HL-60 (cell line): ENCODE measurements at places on chromosomes 1 and 21.

GRCh38 chr1:4972761-4973320 lies 318.4 kb downstream of the AJAP1 start:
- DNase-seq, result no peak

DNA sequence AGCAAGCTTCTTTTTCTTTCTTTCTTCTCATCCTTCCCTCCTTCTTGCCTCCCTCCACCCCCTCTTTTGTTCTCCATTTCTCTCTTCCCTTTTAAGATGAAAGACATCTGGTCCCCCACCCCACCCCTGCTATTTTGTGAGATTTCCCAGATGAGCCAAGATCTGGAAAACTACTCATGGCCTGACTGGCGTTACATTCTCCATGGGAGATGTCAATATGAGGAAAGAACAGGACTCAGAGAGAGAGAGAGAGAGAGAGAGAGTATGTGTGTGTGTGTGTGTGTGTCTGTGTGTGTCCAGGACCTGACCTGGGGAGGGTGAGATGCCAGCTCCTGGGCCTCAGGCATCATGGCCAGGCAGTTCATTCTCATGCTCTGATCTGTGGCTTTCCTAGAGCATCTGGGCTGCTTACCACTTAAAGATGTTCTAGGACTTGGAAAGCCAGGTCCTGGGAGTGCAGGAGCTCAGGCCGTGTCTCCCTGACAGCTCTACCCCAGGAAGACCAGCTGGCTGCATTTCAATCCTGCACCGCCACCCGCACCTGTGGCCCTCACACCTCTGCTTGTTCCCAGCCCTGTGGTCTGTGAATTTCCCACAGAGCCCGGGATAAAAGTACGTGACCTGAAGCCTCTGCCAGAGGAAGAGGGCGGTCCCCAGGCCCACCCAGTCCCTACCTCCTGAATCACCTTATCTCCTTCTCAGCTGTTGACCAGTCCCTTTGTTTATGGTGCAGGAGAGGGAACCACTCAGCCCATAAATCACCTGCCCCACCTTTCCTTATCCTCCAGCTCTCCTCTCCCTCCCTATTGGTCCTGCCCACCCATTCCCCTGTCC lies 3.2 kb upstream of the BEST4 start:
- no peak for DNase-seq

DNA sequence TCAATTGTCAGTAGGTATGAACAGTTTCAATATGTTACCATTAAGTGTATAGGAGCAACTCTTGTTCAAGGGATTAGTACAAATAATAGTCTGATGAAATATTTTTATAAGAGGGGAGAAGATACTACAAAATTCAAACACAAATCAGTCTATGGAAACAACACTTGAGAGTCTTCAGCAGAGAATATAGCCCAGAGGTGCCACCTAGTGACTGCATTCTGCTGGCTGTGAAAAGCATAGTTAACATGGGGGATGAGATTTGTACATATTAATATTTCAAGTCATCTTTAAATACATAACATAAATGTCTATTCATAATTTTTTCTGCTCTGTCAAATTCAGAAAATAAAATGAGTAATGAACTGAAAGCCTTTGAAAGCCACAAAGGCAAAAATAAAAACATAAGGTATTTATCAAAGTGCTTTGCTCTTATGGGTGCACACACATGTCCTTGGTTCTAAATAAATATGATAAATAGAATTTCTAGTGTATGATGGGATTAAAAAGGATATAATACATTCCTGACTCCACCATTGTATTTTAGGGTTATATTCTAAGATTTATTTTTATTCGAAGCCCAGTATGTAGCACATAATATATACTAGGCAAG lies 440.9 kb upstream of the ZRANB2 start:
- no peak for DNase-seq

GRCh38 chr1:195608883-195609282 lies 999.4 kb downstream of the KCNT2 start:
- DNase-seq, result no peak

DNA sequence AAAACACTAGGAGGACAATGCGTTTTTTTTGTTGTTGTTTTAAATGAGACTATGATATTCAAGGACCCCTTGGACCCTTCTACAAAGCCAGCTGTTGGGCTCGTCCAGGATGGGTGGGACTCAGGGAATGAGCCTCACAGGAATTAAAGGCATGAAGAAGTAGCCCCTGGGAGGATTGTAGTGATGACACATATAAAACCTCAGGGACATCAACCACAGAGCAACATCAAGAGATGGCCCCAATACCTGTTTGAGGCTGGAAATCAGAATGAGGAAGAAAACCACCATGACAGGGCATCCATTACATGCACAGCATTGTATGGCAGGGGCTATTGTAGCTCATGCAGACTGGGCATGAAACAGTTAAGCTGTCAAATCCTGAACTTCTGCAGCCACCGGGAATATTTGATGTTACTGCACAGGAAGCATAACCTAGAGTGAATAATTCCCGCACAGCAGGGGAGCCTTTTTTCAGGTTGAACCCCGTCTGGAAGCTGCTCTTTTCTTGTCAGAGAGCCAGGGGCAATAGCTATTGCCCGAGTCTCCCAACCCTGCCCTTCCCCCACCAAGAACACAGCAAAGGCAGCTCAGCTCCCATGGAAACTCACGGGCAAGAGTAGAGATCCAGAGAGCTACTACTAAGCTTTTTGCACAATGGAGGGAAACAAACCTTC lies 140.2 kb upstream of the FGGY start:
- no peak for DNase-seq

- no peak for DNase-seq
These were observed 10.2 kb downstream of the CYP4B1 start for GRCh38 chr1:46809071-46809470.

- DNase-seq, result no peak
These were observed 1637.4 kb upstream of the PRMT6 start for GRCh38 chr1:105419030-105419429.

DNA sequence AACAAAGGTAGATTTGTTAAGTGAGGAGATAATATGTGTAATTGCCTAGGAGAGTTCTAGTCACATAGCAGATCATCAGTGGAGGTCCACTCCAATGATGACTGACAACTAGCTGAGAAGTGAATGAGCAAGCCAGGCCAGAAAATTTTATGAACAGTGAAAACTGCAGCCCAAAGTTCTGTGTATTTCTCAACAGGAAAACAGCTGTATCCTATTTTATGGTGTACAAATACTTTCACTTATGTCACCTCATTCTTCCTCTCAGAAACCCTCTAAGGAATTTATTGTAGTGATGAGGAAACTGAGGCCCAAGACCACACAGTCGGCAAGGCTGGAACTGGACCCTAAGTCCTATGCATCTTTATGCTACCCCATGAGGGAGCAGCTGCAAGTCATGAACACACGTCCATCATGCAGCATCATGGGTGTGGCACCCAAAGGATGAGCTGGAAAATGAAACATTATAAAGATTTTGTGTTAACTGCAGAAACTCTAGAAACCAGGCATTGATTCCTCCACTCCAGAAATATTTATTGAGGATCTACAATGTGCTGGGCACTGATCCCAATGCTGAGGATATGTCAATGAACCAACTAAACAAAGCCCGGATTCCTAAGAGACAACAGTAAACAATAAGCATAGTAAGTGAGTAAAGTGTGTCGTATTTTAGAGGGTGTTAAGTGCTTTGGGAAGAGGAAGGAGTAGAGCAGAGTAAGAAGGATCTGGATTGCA lies 99.5 kb upstream of the DUSP10 start:
- DNase-seq, result no peak

DNA sequence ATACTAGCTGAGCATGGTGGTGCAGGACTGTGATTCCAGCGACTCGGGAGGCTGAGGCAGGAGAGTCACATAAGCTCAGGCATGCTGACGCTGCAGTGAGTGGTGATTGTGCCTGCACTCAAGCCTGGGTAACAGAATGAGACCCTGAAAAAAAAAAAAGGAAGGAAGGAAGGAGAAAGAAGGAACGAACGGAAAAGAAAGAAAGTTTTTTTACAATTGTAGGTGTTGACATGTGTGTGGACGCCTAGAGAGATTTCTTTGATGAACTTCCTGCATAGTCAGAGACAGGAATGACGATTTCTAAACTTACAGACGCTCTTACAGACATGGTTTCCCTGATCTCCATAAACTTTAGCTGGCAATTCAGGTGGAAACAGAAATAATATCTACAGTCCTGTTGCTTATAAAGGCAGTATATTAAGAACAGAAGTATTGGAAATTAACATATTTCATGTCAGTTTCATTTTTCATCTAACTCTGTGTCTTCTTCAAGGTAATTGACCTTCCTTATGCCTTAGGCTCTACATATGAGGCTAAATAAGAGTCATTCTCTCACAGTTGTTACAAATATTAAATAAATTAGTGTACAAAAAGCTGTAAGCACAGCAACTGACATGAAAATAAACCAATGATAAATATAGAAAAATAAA lies 4.1 kb downstream of the SAMSN1 start:
- DNase-seq, result no peak

- no peak for DNase-seq
These were observed 270.7 kb downstream of the ASTN1 start for GRCh38 chr1:176893625-176894352.

DNA sequence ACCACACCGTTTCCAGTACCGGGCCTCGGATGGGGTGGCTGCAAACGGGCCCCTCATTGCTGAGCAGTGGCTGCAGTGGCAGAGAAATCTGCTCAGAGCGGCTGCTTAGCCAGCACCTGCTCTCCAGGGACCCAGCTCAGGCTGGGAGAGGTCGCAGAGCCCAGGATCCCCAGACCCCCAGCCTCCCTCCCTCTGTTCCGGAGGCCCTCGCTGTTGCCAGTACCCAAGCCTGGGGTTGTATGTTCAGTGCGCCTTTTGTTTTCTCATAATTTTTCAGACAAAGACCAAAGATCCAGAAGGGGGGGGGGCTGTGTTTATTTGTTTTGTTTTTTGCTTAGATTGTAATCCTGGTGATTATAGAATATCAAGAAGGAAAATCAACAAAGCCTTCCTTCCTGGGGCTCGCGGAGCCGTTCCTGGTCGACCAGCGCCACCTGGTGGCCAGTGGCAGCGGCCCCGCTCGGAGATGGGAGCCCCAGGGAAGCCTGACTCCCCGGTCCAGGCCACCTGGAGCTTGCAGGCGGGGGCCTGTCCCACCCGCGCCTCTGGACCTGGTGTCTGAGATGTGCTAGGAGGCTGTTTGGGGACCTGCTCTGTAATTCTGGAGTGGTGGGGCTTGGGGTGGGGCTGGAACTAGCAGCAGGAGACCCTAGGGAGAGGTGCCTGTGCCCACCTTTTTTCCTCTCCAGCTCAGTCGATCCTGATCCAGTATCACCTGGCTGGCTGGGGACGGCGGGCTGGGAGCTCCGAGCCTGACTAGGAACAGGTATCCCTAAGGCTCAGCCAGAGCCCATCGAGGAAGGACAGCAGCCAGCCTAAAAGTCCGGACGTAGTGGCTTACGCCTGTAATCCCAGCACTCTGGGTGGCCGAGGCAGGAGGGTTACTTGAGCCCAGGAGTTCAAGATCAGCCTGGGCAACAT lies 123.9 kb upstream of the VAMP3 start:
- DNase-seq, result peak; percentile 48

DNA sequence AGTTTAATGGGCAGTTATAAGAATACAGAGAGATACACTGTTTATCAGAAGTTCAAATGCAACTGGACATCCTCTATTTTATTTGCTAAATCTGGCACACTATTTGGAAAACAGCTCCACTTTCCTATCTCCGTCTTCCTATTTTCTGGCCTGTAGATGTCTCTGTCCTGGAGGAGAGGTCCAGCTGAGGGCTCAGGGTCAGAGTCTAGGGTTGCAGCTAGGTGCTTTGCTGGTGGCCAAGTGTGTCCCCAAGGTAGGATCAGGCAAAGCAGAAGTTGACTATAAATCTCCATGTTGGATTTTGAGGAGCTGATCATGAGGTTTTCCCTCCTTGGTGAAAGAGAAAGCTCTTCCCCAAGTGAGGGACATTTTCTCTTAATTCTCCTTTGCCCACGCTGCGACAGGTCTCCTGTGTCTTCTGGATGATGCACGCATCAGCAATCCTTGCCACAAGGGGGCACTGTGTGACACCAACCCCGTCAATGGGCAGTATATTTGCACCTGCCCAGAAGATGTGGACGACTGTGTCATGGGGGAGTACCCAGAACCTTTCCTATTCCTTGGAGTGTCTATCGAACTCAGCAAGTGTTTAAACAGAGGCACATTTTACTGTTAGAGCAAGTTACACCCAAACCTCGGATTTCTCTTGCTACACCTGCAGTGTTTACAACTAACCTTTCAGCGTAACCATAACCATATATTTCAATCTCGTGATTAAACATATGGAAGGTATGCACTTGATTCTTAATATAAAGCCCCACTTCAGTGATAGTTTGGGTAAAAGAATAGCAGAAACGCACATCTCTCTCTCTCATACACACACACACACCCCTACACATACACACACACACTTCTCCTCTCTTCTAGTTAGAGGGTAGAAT lies 10.2 kb downstream of the ADAM30 start:
- peak; percentile 35 for DNase-seq

GRCh38 chr1:243268751-243269460 lies 13.1 kb downstream of the SDCCAG8 start:
- DNase-seq, result no peak

DNA sequence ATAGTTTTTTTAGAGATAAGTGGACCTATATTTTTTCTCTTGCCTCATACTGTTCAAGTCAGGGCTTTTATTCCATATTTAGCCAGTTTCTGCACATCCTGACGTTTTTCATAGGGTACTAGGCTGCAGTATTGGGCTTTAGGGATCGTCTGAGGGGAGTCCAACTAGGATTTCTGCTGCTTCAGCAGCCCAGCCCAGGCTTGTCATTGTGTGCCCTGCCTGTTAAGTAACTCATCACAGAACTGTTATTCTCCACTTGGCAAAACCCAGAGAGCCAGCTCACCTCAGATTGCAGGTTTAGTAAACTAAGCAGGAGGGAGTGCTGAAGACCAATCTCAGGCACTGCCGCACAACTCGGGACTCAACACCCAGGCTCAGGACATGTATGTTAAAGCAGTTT lies 2.8 kb downstream of the GALNT2 start:
- no peak for DNase-seq

DNA sequence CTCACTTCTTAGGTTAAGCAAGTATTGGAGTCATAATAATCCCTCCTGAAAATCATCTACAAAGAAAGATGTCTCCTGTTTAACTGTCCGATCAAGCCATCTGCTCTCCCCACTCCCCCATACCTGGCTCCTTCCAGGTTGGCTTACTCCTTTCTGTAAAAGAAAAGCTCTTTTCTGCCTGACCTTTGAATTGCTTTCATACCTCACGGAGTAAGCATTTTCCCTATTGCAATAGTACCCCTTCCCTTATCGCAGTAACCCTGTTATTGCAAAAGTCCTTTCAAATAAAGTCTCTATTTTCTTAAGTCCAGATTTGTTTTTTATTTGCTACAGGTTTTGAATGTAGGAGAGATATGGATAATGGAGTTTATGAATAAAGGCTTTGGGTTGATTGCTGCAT lies 150.4 kb downstream of the GRIK1 start:
- DNase-seq, result no peak

- DNase-seq, result peak; percentile 49
These were observed 39.8 kb downstream of the TGFBR3 start for GRCh38 chr1:91846007-91846638.
